Femur (tissue), 1 donor: ENCODE measurements at places on chromosomes 1 and 21.

GRCh38 chr21:45575993-45576837, 34.0 kb upstream of the SLC19A1 start:
- no peak for DNase-seq

GRCh38 chr1:43786960-43787359, 79.6 kb downstream of the ST3GAL3 start:
- DNase-seq = peak; percentile 73

- no peak for DNase-seq
Measured at GRCh38 chr1:206036663-206037455, 13.2 kb upstream of the CTSE start.

DNA sequence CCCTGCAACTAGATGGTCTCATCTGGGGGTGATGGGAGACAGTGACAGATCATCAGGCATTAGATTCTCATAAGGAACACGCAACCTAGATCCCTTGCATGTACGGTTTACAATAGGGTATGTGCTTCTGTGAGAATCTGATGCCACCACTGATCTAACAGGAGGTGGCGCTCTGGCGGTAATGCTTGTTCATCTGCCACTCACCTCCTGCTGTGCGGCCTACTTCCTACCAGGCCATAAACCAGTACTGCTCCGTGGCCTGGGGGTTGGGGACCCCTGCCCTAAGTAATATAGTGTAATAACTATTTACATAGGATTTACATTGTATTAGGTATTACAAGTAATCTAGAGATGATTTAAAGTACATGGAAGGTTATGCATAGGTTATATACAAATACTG, 134.9 kb downstream of the CLEC20A start:
- DNase-seq = no peak

- no peak for DNase-seq
Measured at GRCh38 chr1:216722821-216723220, 408 bp downstream of the ESRRG start.

DNA sequence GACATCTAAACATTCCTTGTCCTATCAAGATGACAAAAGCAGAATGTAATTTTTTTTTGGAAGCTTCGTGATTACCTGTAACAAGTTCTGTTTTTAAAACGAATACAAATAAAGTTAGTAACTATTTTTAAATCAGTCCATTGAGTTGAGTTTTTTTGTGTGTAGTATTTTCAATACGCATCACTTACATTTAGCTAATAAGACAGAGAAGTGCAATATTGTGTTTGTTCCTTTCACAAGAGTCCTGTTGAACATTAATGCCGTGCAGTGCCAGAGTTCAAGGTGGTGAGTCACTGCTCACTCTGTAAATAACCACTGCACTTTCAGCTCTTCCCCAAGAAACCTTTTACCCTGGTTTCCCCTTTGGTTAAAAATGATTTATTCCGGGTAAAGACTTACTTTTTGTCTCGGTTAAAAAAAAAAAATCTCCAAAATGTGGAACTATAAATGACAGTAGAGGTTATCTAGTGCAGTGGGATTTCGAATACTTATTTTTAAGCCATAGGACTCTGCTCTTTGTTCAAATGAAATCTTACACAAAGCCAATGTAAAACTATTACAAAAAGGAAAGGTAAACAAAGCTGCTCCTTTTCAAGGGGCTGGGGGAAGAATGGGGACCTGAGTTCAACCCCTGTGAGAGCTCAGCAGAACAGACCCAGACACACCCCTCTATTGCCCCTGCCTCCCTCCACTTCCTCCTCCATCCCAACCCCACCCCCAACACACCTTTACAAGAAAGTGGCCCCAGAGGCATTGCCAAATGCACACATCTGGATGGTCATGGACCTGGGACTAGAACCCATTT, 14.8 kb upstream of the NCMAP start:
- DNase-seq = no peak

DNA sequence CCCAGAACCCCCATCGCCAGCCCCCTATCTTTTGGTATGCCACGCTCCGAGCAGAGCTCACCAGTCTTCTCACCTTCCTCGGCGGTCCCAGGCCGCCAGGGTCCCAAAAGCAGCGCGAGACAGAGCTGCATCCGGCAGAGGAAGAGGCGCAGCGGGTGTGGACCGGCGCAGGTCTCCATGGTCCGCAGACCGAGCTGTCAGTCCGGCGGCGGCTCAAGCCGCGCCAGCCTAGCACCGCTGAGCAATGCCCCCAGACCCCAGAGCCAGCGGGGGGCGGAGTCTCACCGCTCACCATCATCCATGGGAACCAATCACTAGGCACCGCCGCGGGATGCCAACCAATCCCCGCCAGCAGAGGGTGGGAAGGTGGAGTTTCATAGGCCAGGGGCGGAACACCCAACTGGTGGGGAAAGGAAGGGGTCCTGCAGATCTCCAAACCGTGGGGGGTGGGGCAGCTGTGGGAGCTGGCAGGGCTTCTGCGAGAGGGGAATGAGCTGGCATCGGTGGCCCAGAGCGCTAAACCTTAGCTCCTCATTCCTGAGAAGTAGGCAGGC, at the start of gene EPHA10:
Gene EPHA10, minus strand, starts transcription at position 233 of the 554 bp plus-strand sequence. Its CDS starts 54 bp downstream, at position 179.
- DNase-seq = no peak
